ENCODE measurements at places on chromosomes 1 and 21.

DNA sequence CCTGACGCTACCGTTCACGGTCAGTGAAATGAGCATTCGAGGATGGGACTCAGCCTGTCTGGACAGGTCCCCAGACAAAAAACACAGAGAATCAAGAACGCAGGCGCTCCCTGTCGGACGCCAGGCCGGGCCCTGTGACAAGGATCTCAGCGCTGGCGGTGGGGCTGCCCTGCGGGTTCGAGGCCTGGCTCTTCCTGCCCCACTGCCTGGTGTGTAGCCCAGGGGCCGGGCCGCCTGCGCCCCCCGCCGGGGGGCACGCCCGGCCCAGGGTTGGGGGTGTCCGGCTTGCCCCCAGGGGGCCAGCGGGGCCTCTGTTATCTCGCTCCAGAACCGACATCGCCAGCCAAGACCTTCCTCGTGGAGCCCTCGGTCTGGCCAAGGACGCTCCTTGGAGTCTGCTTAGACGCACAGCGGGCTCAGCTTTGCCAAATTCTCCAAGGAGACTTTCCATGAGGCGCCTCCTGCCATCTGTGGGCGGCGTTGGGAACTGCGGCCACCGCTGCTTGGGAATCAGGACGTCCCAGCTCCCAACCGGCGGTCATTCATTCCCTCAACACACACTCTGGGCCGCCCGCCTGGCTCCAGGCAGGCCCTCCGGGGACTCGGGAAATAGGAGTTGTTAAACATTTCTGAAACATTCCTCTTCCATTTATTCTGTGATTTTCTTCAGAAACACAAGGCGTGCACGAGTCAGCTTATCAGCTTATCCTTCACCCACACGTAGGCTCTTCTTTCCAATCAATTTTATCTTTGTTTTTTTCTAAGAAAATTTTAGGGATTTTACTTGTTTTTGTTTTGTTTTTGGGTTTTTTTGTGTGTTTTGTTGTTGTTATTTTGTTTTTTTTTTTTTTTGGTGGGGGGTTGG is 11.3 kb upstream of the RIPK4 start:
- DNase-seq = peak; percentile 52

- no peak for DNase-seq
These were observed 862.7 kb downstream of the PLA2G4A start for GRCh38 chr1:187691439-187691838.

DNA sequence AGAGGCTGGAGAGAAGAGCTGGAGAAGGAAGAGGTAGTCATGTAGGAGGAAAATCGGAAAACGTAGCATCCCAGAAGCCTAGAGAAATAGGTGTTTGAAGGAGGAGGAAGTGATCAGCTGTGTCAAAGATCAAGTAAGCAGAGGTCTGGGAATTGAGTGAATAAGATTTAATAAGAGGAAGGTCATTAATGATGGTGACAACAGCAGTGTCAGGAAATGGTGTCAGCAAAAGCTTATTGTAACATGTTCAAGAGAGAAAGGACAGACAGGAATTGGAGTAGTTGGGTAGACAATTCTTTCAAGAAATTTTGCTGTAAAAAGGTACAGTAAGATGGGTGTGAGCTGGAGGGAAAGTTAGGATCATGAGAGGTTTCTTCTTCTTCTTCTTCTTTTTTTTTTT is 41.6 kb upstream of the SLC6A9 start:
- DNase-seq = no peak

- no peak for DNase-seq
These were observed 45.7 kb downstream of the ABCD3 start for GRCh38 chr1:94463765-94464330.

DNA sequence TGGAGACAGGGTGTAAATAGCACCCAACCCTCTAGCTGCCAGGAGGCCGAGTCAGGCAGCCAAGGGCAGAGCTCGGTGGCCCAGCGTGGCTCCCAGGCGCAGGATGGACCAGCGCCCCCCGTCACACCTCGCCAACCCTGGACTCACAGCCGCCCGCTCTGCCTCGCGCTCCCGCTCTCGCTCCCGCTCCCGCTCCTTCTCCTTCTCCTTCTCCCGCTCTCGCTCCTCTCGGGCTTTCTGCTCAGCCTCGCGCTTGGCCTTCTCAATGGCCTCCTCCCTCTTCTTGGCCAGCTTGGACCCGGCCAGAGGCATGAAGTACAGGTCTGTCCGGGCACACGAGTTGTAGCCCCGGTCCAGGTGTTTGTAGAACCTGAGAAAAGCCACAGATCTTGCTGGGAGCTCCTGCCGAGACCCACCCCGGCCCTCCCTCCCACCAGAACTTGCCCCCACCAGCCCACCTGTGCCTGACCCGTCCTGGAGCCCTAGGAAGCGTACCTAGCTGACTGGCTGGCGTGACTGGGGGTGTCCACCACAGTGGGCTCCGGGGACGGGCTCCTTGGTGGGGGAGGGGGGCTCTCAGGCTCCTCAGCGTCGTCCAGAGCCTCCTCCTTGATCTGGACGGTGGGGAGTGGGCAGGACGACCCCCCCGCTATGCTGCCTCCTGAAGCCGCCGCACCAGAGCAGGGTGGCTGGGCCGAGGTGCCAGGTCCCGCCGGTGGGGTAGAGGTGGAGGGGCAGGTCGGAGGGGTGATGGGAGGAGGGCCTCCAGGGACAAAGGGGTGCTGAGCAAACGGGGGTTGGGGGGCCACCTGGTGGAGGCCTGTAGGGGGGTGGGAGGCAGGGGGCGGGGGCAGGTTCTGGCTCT is 41.9 kb downstream of the SLC45A1 start:
- no peak for DNase-seq

DNA sequence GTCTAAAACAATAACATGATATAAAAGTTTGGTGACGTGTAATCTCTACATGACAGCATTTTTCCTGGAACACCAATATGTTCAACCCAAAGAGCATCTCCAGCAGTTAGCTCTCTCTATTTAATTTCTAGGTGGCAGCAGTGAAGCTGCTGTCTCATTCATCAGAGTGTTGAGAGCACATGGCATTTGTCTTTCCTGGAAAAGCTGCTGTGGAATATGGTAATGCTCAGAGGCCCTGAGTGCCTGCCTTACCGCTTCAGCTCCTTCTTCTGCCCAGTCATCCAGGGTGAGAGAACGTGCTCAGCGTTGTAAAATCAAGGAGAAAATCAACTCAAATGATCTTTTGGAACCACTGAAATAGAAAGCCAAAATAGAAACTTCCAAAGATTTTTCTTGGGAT is 640.7 kb downstream of the ADGRL2 start:
- DNase-seq = no peak

- no peak for DNase-seq
These were observed 12.2 kb upstream of the ACTRT2 start for GRCh38 chr1:3009021-3009420.

DNA sequence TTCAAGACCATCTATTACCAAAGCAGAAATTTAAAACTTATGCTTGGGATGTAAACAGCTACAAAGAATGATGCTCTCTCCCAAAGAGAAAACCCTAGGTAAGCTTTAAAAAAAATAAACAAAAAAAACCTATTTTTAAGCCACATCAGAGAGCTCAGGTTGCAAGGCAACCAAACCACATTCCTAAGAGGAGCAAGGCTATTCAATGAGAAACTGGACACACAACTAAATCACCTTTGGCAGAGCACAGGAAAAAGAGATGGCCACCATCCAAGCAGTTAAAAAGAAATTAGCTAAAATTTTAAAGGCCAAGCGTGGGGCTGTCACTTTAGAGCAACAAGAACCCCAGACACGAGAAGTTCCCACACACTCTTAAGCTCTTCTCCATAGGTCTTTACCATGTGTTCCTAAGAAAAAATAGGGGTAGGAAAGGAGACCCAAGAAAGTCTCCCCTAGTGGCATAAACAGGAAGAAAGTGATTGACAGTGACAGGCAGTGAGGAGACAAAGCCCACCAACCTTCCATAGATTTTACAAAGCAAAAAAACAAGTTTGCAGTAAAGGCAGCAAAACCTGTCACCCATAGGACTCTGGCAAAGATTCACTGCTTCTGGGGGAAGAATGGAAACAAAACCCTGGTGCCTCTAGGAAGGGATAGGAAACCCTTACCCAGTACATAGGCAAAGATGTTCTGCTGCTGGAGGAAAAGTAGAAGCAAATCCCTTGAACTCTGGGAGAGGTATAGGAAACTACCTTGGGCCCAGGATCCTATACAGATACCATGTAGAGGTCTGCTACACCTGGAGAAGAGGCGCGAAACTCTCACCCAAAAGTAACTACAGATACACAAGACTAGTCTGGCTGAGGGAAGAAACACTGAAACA is 68.5 kb downstream of the FOXJ3 start:
- no peak for DNase-seq

DNA sequence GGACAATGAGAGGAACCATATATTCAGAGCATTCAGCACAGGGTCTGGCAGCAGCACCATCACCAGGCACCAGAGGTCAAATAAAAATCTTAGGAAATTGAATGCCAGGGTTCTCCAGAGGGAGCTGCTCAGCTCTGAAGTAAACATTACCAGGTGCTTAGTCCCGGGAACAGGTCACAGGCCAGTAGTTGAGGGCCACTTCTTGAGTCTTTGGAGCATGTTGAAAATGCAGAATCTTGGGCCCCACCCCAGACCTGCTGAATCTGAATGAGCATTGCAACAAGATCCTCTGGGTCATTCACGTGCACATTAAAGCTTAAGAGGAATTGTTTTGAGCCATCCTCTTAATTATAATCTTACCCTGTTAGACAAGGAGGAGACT is 33.8 kb downstream of the PHC2 start:
- no peak for DNase-seq

DNA sequence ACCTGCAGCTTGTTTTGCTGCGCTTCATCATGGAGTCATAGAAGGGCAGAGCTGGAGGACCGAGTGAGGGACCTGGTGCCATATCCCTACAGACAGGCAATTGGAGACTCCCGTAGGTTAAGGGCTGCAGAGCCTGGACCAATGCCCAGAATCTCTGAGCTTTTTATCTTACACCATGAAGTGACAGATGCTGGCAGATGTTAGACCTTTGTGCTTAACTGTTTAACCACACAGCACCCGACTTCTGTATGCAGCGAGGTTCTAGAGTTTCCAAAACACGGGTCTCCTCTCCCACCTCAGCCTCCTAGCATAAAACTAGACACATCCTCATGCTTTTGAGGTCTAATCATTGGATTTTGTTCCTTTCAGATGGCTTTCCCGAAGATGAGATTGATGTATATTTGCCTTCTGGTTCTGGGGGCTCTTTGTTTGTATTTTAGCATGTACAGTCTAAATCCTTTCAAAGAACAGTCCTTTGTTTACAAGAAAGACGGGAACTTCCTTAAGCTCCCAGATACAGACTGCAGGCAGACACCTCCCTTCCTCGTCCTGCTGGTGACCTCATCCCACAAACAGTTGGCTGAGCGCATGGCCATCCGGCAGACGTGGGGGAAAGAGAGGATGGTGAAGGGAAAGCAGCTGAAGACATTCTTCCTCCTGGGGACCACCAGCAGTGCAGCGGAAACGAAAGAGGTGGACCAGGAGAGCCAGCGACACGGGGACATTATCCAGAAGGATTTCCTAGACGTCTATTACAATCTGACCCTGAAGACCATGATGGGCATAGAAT is 47.6 kb downstream of the B3GALT5 start:
- DNase-seq = peak; percentile 20

- no peak for DNase-seq
These were observed 156.8 kb upstream of the PRMT6 start for GRCh38 chr1:106899644-106900043.

Measured in NCI-H146 (cell line).